ENCODE measurements at places on chromosomes 7 and 10.

- no peak for DNase-seq
Measured at GRCh38 chr10:15035385-15036301, 8.1 kb upstream of the OLAH start.

DNA sequence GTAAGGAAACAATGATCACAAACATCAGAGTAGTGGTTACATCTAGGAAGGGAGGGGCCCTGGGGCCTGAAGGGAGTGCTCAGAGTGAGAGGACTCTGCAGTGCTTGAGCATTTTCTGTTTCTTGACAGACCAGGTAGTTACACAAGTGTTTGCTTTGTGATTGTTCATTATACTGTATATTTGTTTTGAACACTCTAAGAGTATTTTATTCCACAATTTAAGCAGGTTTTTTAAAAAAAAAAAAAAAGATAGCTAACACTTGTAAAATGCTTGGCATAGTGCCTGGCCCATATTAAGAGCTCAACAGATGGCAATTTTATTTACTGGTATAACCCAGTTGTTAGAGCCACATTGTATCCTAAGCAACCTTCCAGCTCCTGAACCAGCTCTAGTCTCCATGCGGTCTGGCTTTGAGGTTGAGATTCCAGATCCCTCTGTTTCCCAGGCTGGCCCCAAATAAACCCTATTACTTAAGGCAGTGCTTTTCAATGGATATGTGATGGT lies 20.1 kb upstream of the ATXN7L1 start:
- DNase-seq, result no peak

GRCh38 chr7:47451851-47452205 lies 130.1 kb downstream of the TNS3 start:
- no peak for DNase-seq

GRCh38 chr10:17766731-17767130 lies 14.7 kb downstream of the TMEM236 start:
- no peak for DNase-seq

GRCh38 chr10:12340371-12340770 lies 9.0 kb upstream of the CAMK1D start:
- DNase-seq, result no peak

DNA sequence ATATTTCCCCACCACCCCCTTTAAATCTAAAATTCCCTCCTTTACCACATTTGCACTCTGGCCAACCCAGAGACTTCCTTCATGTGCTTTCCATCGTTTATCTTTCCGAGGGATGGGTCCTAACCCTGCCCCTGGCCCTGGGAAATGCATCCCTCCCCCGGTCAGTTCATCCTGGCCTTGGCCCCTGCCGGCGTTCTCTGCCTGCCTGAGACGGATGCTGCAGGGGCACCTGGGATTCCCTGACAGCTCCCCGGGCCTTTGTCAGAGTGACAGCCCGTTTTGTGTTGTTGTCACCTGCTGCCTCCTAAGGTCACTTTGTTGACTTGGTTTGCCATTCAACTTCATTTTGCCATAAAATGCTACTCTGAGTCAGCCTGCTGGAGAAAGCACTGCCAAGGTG lies 34.8 kb upstream of the PITRM1 start:
- DNase-seq, result no peak

GRCh38 chr10:71028066-71028465 lies 139.7 kb upstream of the PCBD1 start:
- DNase-seq, result no peak

GRCh38 chr10:43208147-43209073 lies 58.5 kb downstream of the RASGEF1A start:
- no peak for DNase-seq

DNA sequence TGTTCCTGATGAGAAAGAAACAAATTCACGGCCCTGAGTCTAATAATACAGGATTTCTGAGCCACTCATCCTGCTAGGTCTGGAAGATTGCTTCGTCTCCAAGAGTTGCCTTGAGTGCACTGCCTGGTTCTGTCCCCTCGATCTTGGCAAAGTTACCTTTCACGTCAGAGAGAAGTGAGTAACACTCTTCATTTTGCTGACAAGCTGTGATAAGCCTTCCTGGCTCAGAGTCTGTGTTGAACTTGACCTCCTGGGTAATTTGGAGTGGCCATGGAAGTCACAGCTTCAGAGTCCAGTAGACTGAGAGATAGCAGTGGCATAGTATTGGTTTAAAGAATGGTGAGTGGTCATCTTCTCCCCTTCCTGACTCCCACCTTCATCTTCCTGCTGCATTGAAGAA lies 64.7 kb upstream of the LRGUK start:
- DNase-seq, result no peak

DNA sequence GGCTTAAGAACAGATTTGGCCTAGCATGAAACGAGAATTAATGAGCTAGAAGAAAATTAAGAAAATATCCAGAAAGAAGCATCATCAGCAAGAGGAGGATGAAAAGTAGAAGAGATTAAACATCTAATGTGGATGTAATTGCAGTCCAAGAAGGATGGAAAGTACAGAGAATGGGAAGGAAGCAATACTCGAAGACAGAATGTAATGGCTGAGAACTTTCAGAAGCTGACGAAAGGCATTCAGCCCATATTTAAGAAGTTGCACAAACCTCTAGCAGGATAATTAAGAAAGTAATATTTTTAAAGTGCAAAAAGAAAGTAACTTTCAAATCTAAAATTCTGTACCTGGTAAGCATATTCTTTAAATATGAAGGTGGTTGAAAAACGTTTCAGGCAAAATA lies 60.7 kb downstream of the TRIM24 start:
- no peak for DNase-seq

DNA sequence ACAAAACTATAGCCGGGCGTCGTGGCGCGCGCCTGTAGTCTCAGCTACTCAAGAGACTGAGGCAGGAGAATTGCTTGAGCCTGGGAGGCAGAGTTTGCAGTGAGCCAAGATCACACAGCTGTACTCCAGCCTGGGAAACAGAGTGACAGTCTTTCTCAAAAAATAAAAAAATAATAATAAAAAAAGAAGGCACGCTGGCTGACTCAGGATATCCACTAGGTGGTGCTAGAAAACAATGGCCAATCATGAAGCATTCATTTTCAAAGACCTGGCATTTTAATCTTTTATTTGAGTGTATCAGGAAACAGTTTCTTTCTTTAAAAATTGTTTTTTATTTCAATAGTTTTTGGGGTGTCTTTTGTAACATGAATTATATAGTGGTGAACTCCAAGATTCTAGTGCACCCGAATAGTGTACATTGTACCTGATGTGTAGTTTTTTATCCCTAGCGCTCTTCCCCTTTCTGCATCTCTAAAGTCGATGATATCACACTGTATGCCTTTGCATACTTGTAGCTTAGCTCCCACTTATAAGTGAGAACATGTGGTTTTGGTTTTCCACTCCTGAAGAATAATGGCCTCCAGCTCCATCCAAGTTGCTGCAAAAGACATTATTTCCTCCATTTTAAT lies 88.6 kb downstream of the LYZL1 start:
- DNase-seq, result no peak
